ENCODE measurements at places on chromosomes 12 and 14.

GRCh38 chr14:53793790-53794505 lies 162.7 kb downstream of the BMP4 start:
- DNase-seq: no peak
- peaks cover 4% of the 10 kb centered on the region for H3K4me1 ChIP-seq
- no peaks in the 10 kb centered on the region for H3K36me3 ChIP-seq
- no peaks in the 10 kb centered on the region for H3K27me3 ChIP-seq

DNA sequence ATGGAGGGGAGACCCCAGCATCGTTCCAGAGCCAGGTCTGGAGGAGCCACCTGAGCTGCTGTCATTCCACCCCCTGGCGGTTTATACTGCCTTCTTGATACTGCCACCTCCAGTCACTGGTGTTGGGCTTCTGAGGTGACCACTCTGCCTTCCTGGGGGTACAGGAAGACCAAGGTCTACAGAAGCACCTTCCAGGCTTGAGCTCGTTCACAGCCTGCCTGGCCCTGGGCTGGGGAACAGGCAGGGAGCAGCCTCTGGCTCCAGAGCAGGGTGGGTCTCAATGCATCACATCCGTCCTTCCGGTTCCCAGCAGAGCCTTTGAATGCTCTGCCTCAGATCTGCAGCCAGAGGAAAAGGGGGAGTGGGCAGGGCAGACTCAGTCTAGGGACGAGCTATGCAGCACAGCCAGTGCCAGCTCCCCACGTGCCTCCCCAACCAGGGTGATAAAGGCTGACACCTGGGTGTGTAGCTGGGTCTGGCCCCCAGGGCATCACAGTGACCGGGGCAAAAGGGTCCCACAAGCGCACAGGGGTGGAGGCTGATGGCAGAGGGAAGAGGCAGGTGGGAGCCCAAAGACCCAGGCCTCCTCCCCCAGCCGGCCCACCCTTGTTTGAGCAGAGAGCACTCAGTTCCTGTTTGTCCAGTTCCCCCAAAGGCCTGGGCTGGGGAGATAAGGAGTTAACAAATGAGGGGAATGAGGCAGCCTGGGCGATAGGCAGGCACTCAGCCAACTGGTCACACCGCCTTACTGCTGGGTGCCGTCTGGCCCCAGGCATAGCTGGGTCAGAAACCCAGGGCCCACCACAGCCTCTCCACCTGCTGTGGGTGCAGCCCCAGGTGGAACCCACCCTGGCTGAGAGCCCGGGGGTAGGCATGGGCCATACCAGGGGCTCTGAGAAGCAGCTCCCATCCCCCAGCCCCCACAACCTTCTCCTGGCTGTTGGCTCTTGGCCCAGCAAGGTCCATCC lies 17.1 kb downstream of the DEGS2 start:
- H3K4me1 ChIP-seq: peaks cover 42% of the 10 kb centered on the region
- peaks cover 95% of the 10 kb centered on the region for H3K36me3 ChIP-seq
- peak; percentile 55 for DNase-seq
- H3K4me3 ChIP-seq: no peak overlapping the region

- H3K4me1 ChIP-seq: peaks cover 14% of the 10 kb centered on the region
- no peaks in the 10 kb centered on the region for H3K27me3 ChIP-seq
- H3K4me3 ChIP-seq: no peak overlapping the region
- no peak for DNase-seq
- H3K27ac ChIP-seq: no peak overlapping the region
- no peaks in the 10 kb centered on the region for H3K36me3 ChIP-seq
Observed at GRCh38 chr12:32423559-32423958, 24.2 kb downstream of the FGD4 start.

DNA sequence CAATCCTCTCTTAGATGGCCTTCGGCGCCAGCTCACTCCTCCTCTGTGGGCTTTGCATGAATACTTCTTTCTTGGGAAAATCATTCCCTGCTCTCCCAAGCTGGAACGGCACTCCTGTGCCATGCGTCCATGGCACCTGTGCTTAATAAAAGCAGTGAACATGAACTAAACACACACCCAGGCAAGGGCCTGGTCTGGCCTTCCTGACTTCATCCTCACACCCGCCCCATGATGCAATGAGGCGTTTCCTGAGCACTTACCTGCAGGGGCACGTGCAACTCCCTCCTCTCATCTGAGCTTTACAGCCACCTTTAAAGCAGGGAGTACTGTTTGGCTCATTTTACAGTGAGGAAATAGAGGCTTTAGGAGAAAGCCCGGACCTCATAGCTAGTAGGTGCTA lies 219.8 kb downstream of the SLC41A2 start:
- no peaks in the 10 kb centered on the region for H3K36me3 ChIP-seq
- H3K27me3 ChIP-seq: no peaks in the 10 kb centered on the region
- H3K27ac ChIP-seq: peak overlapping the region; percentile 61

DNA sequence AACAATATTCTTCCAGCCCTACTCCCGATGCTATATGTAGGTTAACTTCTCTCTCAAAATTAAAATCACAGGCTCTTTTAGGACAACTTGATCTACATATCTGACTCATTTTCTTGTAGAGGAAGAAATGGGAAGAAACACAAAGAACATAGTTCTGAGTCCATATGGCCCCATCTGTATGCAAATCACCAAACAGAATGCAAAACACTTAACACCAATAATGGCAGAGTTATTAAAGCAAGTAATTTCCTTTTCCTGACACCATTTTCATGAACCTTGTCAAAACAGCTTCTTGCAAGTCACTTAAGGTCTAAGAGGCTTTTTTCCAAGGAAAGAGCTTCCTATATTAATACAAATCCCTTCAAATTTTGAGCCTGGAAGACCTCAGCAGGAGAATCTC lies 300.4 kb upstream of the CLEC14A start:
- no peak overlapping the region for H3K4me3 ChIP-seq
- H3K27me3 ChIP-seq: no peaks in the 10 kb centered on the region
- H3K4me1 ChIP-seq: no peaks in the 10 kb centered on the region

- no peak overlapping the region for H3K27ac ChIP-seq
- DNase-seq: no peak
- no peaks in the 10 kb centered on the region for H3K36me3 ChIP-seq
- no peaks in the 10 kb centered on the region for H3K4me1 ChIP-seq
- H3K4me3 ChIP-seq: no peak overlapping the region
Observed at GRCh38 chr12:114848666-114849065, 164.7 kb upstream of the TBX3 start.

DNA sequence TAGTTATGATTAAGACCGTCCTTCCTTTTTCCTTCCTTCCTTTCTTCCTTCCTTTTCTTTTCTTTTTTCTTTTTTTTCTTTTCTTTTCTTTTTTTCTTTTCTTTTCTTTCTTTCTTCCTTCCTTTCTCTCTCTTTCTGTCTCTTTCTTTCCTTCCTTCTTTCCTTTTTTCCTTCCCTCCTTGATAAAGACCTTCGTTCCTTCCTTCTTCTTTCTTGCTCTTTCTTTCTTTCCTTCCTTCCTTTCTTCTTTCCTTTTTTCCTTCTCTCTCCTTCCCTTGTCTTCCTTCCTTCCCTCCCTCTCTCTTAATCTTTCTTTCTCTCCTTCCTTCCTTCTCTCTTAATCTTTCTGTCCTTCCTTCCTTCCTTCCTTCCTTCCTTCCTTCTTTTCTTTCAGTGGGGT lies 130.9 kb downstream of the PAPOLA start:
- H3K4me1 ChIP-seq: peaks cover 4% of the 10 kb centered on the region
- no peak for DNase-seq
- no peaks in the 10 kb centered on the region for H3K27me3 ChIP-seq
- no peak overlapping the region for H3K4me3 ChIP-seq
- H3K27ac ChIP-seq: no peak overlapping the region
- no peaks in the 10 kb centered on the region for H3K36me3 ChIP-seq

- no peaks in the 10 kb centered on the region for H3K36me3 ChIP-seq
- no peak overlapping the region for H3K4me3 ChIP-seq
- no peaks in the 10 kb centered on the region for H3K4me1 ChIP-seq
- no peaks in the 10 kb centered on the region for H3K27me3 ChIP-seq
- H3K27ac ChIP-seq: no peak overlapping the region
- no peak for DNase-seq
Observed at GRCh38 chr12:27814851-27815591, 35.0 kb upstream of the MANSC4 start.

DNA sequence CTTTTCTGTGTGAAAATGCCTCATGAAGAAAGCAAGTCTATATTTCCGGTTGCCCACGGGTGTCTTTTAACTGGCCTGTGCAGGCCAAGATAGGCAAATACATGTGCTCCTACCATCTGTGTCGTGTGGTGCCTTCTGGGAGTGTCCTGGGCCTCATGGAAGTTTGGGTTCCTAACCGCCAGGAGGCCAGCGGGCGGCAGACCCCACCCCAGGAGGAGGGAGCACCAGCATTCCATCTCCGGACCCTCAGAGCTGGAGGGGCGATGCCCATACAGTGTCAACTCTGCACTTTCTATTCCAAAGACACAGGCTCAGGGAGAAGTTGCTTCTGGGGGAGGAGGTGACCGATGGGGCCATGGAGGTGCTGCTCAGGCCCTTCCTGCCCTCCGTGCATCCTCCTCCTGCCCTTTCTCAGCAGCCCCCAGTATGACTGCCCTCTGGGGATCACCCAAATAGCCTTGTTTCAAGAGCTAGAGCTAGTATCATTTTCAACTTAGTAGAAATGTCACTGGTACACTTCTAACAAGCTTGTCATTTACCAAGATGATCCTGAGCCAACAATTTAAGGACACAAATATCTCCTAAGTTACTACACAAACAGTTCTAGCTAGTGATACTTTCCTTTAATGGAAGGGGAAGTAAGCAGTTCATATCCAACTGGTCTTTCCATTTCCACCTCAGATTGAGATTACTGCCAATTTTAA lies 17.8 kb downstream of the CCDC92 start:
- no peak for DNase-seq
- H3K27ac ChIP-seq: no peak overlapping the region
- peaks cover 15% of the 10 kb centered on the region for H3K4me1 ChIP-seq
- H3K4me3 ChIP-seq: no peak overlapping the region
- H3K36me3 ChIP-seq: peaks cover 10% of the 10 kb centered on the region

- peak; percentile 61 for DNase-seq
- H3K36me3 ChIP-seq: no peaks in the 10 kb centered on the region
- peaks cover 4% of the 10 kb centered on the region for H3K4me1 ChIP-seq
- no peaks in the 10 kb centered on the region for H3K27me3 ChIP-seq
- peak overlapping the region; percentile 89 for H3K4me3 ChIP-seq
Observed at GRCh38 chr12:15788233-15789219, 662 bp downstream of the EPS8 start.

DNA sequence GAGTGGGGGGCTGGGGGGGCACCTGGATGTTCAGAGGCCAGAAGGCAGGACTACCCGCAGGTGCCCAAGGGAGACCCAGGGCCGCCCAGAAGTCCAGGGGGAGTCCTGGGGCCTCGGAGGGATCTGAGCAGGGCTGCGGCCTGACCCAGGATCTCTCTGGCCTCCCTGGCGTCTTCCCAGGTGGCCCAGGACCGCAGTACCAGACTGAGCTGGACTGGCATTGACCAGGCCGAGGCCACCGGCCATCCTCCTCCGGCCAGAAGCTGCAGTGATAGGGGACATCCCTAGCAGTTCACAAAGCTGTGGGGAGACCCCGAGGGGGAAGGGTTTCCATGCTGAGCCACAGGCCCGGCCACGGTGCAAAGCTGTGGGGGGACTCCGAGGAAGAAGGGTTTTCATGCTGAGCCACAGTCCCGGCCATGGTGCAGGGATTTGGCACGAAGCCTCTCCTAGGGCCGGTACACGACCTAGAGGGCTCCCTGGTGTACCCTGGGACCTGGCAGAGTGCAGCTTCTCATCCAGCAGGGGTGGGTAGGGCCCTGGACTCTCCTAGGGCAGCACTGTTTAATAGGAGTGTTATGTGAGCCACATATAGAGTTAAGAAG lies 24.4 kb downstream of the FBRSL1 start:
- no peaks in the 10 kb centered on the region for H3K27me3 ChIP-seq
- no peak for DNase-seq
- H3K36me3 ChIP-seq: peaks cover 75% of the 10 kb centered on the region
- H3K4me3 ChIP-seq: no peak overlapping the region

DNA sequence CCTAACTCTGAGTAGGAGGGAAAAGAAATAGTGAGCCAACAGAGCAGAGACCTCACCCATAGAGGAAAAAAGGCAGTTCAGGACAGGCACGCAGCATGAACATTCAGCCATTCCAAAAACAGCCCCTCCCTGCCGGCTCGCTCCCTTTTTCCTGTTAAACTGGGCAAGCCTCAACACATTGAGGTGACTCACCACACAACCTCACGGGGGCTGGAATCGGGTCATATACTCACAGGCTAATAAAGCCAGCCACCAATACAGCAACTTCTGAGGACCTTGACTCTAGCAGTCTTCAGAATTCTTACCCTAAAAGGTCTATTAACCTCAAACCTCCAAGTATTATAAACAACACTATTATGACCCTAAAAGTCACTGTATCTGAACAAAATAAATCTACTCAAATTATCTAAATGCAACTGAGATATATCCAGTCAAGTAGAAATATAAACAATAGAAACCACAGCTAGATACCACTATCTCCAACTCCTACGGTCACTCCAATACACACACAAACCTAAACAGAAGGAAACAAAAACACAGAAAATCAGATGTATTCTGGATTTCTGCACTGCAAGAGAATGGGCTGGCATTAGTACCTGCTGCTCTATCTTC lies 6.3 kb downstream of the YBX3 start:
- H3K27me3 ChIP-seq: no peaks in the 10 kb centered on the region
- no peaks in the 10 kb centered on the region for H3K36me3 ChIP-seq
- no peaks in the 10 kb centered on the region for H3K4me1 ChIP-seq
- no peak overlapping the region for H3K27ac ChIP-seq

DNA sequence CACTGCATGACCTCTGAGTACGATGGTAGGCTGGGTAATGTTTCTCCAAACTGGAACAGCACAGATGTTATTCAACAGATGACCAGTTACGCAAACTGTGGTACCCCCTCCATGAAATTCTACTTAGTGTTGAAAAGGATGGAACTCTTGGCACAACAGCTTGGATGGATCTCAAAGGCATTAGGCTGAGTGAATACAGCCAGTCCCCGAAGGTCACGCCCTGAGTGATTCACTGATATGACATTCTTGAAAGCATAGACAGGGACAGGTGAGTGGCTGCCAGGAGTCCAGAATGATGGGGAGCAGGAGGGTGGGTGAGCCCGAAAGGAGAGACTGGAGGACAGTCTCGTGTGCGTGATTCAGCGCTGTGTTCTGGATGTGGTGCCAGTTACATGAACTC lies 187.5 kb upstream of the TMEM132C start:
- H3K4me1 ChIP-seq: no peaks in the 10 kb centered on the region
- H3K27me3 ChIP-seq: no peaks in the 10 kb centered on the region

GRCh38 chr14:89508863-89509262 lies 91.8 kb upstream of the FOXN3 start:
- no peak overlapping the region for H3K27ac ChIP-seq
- no peak for DNase-seq
- no peaks in the 10 kb centered on the region for H3K36me3 ChIP-seq
- H3K27me3 ChIP-seq: no peaks in the 10 kb centered on the region

DNA sequence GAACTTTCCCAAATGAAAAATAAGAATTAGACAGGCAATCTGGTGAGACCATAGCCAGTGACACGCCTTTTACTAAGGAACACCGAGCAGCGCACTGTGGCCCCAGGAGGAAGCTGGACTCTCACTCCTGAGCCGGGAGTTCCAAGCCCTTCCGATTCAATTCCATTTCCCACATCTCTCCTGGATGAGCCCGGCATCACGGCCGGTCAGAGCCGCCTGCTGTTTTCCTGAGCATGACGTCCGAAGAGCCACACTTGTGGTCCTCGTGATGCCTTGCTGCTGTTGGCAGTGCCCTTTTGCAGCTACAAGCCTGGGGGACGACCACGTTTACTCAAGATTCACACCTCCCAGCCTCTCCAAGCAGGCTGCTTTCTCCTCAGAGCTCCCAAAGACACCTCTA lies 40.8 kb downstream of the FBXL14 start:
- no peak for DNase-seq
- no peaks in the 10 kb centered on the region for H3K36me3 ChIP-seq
- no peak overlapping the region for H3K27ac ChIP-seq
- H3K4me1 ChIP-seq: no peaks in the 10 kb centered on the region
- H3K27me3 ChIP-seq: no peaks in the 10 kb centered on the region

Measured in spinal cord (tissue), 10 donors.